ENCODE measurements at places on chromosomes 5 and 9. TPM values are rescaled to one million over a fixed set of nuclear protein-coding genes. Genes with fewer than 3 reads are reported as not detected.
A peak's percentile ranks its signal among the peaks of the same experiment; 100 is the strongest.

DNA sequence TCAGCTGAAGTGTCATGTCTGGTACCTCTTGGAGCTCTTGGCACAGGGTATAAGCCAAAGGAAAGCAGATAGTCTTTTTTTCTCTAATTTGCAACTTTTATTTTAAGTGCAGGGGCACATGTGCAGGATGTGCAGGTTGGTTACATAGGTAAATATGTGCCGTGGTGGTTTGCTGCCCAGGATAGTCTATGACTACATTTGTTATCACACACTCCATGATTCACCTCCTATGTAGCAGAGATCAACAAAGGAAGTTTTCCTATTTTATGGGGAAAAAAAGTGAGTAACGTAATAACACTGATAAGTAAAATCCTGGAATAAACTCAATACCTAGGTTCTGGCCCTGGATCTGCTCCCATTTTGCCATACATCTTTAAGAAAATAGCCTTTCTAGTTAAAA is 234.6 kb downstream of the CAAP1 start:
- ATAC-seq, result no peak

- ATAC-seq, result no peak
Measured at GRCh38 chr5:15682122-15682521, 182.1 kb downstream of the FBXL7 start.

DNA sequence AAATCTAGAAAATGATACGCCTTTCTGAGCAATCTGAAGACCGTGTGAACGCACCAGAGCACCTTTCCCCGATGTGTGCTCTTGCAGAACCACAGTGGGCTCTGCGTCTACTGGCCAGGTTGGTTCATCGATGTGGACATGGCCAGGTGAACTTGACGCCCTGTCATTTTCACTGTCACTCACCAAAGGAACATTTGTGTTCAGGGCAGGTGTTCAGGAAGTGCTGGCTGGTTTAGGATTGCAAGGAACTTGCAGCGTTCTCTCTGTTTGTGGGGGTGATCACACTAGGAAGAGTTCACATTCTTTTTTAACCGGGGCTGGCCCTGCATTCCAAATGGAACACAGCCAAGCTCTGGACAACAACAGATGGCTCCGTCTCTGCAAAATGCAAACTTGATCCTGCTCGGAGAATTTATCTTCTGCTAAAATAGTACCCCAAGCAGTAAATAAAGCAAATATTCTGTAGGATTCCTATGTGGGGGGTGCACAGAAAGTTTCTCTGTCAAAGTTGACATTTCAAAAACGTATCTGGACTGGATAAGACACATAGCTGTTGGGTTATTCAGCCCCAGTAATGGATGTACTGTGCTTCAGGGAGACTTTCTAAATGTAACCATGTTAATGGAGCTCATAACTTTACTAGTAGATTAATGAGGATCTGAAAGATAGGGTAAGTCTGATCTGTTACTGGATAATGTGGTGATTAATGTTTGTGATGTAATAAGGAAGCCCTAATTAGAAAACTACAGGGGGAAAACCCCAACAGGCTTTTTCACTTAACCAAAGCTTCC is 45.7 kb upstream of the FANCC start:
- ATAC-seq, result no peak

- no peak for ATAC-seq
Measured at GRCh38 chr5:157050050-157050449, 8.9 kb downstream of the HAVCR1 start.

DNA sequence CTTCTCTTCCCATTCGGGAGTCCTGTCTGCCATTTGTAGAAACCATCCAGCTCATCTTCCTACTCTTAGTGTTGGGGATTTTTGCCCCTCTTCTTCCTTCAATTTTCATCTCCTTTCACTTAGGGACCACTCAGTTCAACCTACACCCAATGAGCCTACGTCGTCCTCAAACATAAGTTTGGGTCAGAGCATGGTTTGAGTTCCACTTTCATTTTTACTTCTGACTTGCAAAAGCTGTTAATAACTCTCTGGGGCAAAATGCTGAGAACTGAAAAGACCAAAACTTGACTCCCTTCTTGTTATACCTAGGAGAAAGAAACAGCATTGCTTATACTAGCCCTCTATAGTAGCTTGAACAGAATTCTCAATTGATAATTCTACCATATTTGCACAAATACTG is 381.5 kb upstream of the MPDZ start:
- no peak for ATAC-seq

GRCh38 chr5:54844905-54845566 is 140.4 kb downstream of the ESM1 start:
- no peak for ATAC-seq

DNA sequence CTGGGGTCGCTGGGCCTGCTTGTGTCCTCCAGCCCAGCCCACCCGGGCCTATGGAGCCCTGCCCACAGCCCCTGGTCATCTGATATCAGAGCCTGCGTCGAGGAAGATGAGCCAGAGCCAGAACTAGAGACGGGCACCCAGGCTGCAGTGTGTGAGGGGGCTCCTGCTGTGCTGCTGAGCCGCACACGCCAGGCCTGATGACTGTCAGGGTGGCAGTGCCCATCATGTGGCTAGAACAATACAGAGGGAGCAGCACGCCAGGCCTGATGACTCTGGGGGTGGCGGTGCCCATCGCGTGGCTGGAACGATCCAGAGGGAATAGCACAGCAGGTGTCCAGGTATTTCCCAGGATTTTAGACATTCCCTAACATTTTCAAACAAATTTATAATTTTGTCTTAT is 9.2 kb upstream of the LRRC14B start:
- no peak for ATAC-seq

DNA sequence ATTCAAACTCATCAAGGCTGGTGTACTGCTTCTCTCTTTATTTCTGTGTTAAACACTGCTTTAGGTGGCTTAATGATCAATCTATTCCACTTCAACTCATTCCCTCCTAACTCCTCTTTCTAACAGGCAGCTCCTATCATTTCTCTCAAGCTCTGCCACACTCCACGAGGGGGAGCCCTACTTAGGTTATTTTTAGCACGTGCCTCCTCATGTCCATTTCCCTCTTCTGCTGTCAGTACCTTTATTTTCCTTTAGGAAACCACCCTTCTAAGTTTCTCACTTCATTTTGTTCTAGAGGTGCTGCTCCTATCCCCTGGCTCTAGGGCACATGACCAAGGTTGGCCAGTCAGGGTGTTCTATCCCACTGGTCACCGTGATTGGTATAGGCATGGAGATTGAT is 6.7 kb upstream of the BRINP1 start:
- ATAC-seq, result peak; percentile 61

- no peak for ATAC-seq
Measured at GRCh38 chr5:112552216-112552615, 133.1 kb upstream of the EPB41L4A start.

DNA sequence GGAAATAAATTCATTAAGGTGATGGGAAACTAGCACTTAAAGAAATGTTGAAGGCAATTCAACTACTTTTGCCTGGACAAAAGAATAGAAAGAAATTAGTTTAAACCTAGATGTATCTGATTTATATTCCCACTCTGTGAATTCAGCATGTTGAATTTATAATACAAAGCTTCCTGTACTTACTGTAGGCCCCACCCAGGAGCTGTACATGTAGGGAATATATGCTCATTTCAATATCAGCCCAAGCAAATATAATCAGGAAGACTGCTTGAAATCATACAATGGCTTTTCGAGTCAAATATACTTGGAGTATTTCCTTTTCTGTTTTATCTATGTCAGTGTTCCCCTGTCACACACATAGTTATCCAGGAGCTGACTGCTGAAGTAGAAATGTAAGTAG is 102.1 kb downstream of the OTULIN start:
- ATAC-seq, result no peak

- no peak for ATAC-seq
Measured at GRCh38 chr5:52202256-52202655, 585.5 kb upstream of the ITGA1 start.

GRCh38 chr9:91905991-91906469 is 44.0 kb downstream of the ROR2 start:
- ATAC-seq, result peak; percentile 31

DNA sequence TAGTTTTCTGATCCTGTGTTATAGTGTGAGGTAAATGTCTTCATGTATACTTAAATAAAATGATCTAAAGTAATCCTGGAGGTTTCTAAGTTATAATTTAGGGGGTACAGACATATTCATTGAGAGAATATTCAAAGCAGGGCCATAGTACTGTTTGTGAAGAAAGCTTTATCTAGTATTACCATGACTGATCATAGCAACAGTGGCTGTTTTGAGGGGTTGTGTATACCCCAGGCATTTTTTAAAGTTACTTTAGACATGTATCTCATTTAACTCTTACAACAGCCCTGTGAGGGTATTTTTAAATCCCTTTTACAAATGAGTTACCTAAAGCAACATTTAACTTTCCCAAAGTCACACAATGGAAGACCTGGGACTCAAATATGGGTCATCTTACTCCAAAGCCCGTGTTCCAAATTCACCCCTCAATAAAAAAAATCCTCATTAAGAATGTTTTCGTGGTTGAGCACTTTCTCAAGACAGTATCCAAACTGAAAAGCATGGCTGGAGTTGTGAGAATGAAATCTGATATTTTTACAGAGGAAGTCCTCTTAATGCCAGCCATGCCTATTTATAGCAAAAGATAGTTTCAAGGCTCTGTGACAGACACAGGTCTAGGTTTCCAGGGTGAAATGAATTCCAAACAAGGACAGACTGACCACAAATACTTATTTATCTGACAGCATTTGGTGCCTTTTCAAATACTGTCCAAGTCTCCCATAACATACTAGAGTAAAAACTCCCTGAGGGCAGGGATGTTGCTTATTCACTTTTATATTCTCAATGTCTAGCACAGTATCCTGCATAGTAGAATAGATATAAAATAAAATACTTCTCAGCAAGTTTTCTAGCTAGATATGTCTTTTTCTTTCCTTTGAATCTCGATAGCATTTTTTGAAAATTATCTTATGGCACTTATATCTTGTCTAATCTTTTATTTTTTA is 10.4 kb downstream of the STOM start:
- ATAC-seq, result no peak

GRCh38 chr9:111102793-111103464 is 64.7 kb upstream of the LPAR1 start:
- ATAC-seq, result no peak

- no peak for ATAC-seq
Measured at GRCh38 chr9:77582961-77583576, 65.1 kb downstream of the GNA14 start.

GRCh38 chr5:131109540-131110255 is 55.4 kb downstream of the HINT1 start:
- peak; percentile 77 for ATAC-seq

GRCh38 chr9:16753256-16753655 is 117.2 kb downstream of the BNC2 start:
- no peak for ATAC-seq

- ATAC-seq, result no peak
Measured at GRCh38 chr9:87286506-87286905, 211.2 kb upstream of the DAPK1 start.

DNA sequence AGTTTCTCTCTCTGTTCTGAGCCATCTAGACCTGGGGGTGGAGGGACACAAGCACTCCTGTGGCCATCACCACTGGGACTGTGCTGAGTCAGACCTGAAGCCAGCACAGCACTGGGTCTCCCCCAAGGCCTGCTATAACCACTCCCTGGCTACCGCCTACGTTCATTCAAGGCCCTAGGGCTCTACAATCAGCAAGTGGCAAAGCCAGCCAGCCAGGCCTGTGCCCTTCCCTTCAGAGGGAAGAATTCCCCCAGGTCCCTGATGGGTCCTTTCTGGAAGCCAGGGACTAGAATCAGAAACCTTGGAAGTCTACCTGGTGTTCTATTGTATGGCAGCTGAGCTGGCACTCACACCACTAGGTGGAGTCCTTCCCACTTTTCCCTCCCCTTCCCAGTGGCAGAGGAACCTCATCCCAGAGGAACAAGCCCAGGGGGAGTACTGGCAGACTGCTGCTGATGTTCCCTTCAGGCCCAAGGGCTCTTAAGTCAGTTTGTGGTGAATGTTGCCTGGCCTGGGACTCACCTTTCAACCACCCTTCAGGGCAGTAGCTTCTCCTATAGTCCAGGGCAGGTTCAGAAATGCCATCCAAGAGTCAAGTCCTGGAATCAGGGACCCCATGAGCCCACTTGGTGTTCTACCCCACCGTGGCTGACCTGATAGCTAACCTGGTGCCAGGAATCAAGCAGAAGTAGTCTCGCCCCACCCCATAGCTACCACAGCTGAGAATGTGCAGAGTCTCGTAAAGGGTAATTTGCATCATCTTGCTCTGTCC is 20.0 kb downstream of the JMY start:
- ATAC-seq, result peak; percentile 42

GRCh38 chr9:113431191-113431590 is 20.6 kb downstream of the C9orf43 start:
- ATAC-seq, result no peak

DNA sequence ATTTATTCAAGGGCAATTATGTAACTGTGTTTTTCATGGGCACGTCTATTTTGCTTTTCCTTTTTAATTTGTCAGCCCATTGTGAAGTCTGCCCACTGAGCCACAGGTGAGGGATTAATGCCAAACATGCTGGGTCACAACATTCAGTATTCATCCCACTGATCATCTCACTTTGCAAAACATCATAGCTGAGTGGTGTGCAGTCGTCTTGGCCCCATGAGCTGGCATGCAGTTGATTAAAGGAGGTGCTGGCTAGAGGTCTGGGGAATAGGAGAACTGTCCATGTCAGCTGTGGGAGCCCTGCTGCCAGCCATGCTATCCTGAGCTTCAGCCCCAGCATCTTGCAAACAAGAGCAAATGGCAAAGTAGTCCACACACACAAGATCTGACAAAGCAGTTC is 11.7 kb upstream of the ESM1 start:
- no peak for ATAC-seq

GRCh38 chr9:134419684-134420076 is 93.4 kb downstream of the RXRA start:
- no peak for ATAC-seq

- ATAC-seq, result no peak
Measured at GRCh38 chr5:176396330-176396729, 7.8 kb downstream of the HIGD2A start.

- ATAC-seq, result no peak
Measured at GRCh38 chr9:37905131-37905505, 1.2 kb upstream of the SLC25A51 start.

DNA sequence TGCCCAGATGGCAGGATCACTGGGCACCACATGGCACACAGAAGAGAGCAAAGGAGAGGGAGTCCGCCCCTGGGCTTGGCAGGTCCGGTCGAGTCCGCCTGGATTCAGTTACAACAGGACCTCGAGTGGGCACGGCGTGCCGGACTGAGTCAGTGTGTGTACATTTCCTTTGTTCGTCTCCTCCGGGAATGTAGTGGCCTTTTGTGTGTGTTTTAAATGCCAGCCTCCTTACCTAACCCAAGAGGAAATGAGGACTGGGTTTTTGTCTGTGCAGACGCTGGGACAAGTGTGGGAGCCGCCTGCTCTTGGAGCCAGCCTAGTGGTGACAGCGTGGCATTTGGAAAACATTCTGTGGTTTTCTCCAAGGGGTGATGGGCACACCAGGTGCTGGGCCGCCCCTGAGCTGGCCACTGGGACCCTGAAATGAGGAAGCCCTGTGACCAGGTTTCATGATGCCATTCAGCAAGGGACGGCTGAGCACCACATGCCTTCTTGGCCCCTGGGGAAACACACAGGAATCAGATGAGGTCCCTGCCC is 9.6 kb downstream of the NEK6 start:
- peak; percentile 83 for ATAC-seq

SPAG8 gene
- 0.20 TPM for total RNA-seq

CKMT2 gene
- 0.96 TPM for total RNA-seq

ARID3C gene
- total RNA-seq, result not detected

SH3RF2 gene
- 49.8 TPM for total RNA-seq

UTP15 gene
- total RNA-seq, result 16.9 TPM

PCDHGB1 gene
- total RNA-seq, result 0.92 TPM

FOXD4L5 gene
- not detected for total RNA-seq

RFX3 gene
- 3.5 TPM for total RNA-seq

IFNB1 gene
- not detected for total RNA-seq

PHYKPL gene
- 26.8 TPM for total RNA-seq

PCDHGC3 gene
- 38.8 TPM for total RNA-seq

FLT4 gene
- total RNA-seq, result 1.9 TPM

BRINP1 gene
- 3.4 TPM for total RNA-seq

ADGRD2 gene
- total RNA-seq, result 0.08 TPM

Data from esophagus mucosa (tissue), 1 donor.